ENCODE measurements at places on chromosomes 3 and 15. TPM values are rescaled to one million over a fixed set of nuclear protein-coding genes. Genes with fewer than 3 reads are reported as not detected.
A peak's percentile ranks its signal among the peaks of the same experiment; 100 is the strongest.

DNA sequence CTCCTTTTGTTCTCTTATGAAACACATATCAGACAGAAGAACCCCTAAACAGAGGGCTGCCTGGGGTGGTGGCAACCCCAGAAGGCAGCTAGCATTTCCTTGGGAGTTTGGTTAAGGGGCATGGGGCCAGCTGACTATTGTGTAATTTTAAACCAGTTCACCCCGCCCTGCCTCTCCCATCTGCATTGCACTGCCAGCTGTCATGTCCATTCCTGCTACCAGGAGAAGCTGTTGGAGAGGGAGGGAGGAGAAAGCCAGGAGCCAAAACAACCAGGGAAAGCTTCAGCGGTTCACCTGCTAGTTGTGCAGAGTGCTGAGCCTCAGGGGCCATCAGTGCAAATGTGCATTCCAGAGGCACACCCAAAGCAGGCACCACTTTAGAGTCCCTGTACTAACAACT is 47.6 kb upstream of the ATP1B3 start:
- H3K27me3 ChIP-seq = no peaks in the 10 kb centered on the region
- peak; percentile 65 for DNase-seq
- H3K36me3 ChIP-seq = no peaks in the 10 kb centered on the region
- no peaks in the 10 kb centered on the region for H3K4me1 ChIP-seq

DNA sequence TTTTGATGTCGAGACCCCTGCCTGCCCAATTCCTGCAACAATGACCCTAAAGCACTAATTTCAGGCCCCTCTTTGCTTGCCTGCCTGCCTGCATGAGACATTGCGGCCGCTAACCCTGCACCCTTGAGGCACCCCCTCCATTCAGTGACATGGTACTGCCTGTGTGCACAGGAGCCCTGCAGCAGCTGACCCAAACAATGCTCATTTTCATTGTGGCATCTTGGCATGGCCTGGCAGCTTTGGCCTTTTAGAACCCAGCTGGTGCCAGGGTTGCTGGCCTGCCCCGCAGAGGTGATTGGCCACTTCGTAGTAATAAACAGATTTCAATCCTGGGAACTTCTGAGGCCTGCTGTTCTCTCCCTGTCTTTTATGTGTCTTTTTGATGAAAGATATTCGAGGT is 33.8 kb downstream of the SLCO3A1 start:
- peaks cover 5% of the 10 kb centered on the region for H3K4me1 ChIP-seq
- peak overlapping the region; percentile 45 for H3K27ac ChIP-seq
- no peaks in the 10 kb centered on the region for H3K27me3 ChIP-seq

DNA sequence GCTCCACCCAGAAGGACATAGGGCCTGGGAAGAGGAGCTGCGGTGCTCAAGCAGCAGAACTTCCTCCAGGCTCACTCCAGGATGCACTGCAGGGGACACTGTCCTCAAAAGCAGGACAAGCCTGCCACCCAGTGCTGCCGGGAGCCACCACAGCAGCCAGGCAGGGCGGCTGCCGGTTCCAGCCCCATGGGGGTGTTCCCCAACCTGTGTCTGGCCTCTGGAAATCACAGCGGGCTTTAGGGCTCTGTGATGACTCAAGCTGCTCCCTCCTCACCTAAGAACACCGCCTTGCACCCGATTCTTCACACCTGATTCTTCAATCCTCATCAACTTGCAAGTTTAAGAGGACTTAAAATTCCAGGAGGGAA is 71.9 kb upstream of the SLC6A11 start:
- no peaks in the 10 kb centered on the region for H3K27me3 ChIP-seq
- no peak overlapping the region for H3K27ac ChIP-seq
- DNase-seq = no peak
- H3K4me1 ChIP-seq = no peaks in the 10 kb centered on the region

CLDN16 gene
- 0.29 TPM for total RNA-seq

- DNase-seq = no peak
- no peaks in the 10 kb centered on the region for H3K4me1 ChIP-seq
- no peak overlapping the region for H3K4me3 ChIP-seq
- H3K27ac ChIP-seq = no peak overlapping the region
- no peaks in the 10 kb centered on the region for H3K36me3 ChIP-seq
Observed at GRCh38 chr3:72496051-72496670, 352.1 kb downstream of the SHQ1 start.

PLSCR2 gene
- not detected for total RNA-seq

GRCh38 chr3:142945023-142945422 is 18.5 kb downstream of the PAQR9 start:
- H3K27ac ChIP-seq = no peak overlapping the region
- H3K4me1 ChIP-seq = no peaks in the 10 kb centered on the region
- peaks cover 17% of the 10 kb centered on the region for H3K27me3 ChIP-seq
- no peak for DNase-seq
- H3K4me3 ChIP-seq = no peak overlapping the region

RAB6B gene
- 3.9 TPM for total RNA-seq

- H3K27me3 ChIP-seq = no peaks in the 10 kb centered on the region
- H3K4me3 ChIP-seq = no peak overlapping the region
- no peak for DNase-seq
- no peaks in the 10 kb centered on the region for H3K36me3 ChIP-seq
Observed at GRCh38 chr3:25555695-25556437, 108.8 kb downstream of the TOP2B start.

- no peaks in the 10 kb centered on the region for H3K36me3 ChIP-seq
- DNase-seq = no peak
- H3K4me1 ChIP-seq = no peaks in the 10 kb centered on the region
- H3K27me3 ChIP-seq = no peaks in the 10 kb centered on the region
Observed at GRCh38 chr3:124115279-124115678, 123.4 kb upstream of the ROPN1 start.

CRYGS gene
- 3.8 TPM for total RNA-seq

- H3K27ac ChIP-seq = no peak overlapping the region
- no peaks in the 10 kb centered on the region for H3K27me3 ChIP-seq
- H3K36me3 ChIP-seq = no peaks in the 10 kb centered on the region
- no peaks in the 10 kb centered on the region for H3K4me1 ChIP-seq
- H3K4me3 ChIP-seq = no peak overlapping the region
Observed at GRCh38 chr3:100730524-100730923, 21.2 kb downstream of the TFG start.

GRCh38 chr3:16511681-16512434 is 1.6 kb downstream of the RFTN1 start:
- peak overlapping the region; percentile 64 for H3K4me3 ChIP-seq
- DNase-seq = peak; percentile 30
- no peaks in the 10 kb centered on the region for H3K4me1 ChIP-seq
- peak overlapping the region; percentile 55 for H3K27ac ChIP-seq

DNA sequence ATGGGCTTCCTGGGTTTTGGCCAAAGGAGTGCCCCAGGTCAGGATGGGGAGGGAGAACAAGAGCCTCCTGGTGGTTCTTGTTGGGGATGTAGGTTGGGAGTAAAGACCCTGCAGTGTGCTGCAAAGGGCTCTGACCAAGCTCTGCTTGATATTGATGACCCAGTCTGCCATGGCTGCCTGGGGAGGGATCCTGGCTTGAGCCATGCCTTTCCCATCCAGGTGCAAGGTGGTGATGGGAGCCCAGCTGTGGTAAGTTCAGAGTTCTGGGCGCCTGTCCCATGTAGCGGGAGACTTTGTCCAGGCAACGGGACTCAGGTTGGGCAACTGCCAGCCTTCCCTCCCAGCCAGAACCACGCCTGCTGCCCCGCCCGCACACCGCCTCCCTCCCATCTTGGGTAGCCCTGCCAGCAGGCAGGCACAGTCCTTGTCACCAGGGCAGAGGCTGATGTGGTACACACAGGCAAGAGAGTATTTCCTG is 2.6 kb downstream of the GNAI2 start:
- DNase-seq = peak; percentile 90
- H3K27me3 ChIP-seq = no peaks in the 10 kb centered on the region
- H3K4me3 ChIP-seq = peak overlapping the region; percentile 77
- peaks cover 30% of the 10 kb centered on the region for H3K4me1 ChIP-seq
- H3K36me3 ChIP-seq = no peaks in the 10 kb centered on the region
- peak overlapping the region; percentile 91 for H3K27ac ChIP-seq

DNA sequence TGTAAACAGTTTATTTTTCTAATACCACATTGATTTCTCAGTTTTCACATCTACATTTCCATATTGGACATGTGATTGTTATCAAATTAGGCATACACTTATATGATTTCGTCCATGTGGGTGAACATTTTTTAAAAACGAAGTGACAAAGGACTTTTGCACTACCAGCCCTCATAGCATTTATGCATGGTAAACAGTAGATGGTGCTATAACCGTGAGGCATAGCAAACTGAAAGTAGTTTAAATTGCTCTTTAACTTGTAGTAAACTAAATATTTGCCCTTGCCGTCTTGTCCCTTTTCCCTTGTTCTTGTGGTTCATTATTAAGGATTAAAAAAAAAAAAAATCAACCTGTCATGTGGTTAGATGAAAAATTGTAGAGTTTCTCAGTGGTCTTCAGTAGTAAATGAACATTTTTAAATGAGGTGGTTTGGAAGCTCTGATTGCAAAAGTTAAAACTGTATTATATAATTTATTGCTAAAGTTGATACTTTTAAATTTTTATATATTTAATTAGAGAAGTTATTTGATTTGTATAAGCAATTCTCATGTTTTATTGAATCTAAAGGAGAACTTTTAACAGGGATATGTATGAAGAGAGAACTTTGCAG is 24.0 kb downstream of the STX19 start:
- no peaks in the 10 kb centered on the region for H3K4me1 ChIP-seq
- no peak overlapping the region for H3K4me3 ChIP-seq
- H3K27me3 ChIP-seq = no peaks in the 10 kb centered on the region
- H3K27ac ChIP-seq = no peak overlapping the region
- DNase-seq = no peak
- no peaks in the 10 kb centered on the region for H3K36me3 ChIP-seq

GRCh38 chr15:74283368-74283767 is 47.2 kb downstream of the CCDC33 start:
- no peak for DNase-seq
- H3K36me3 ChIP-seq = no peaks in the 10 kb centered on the region
- H3K27ac ChIP-seq = no peak overlapping the region
- no peak overlapping the region for H3K4me3 ChIP-seq
- no peaks in the 10 kb centered on the region for H3K4me1 ChIP-seq
- no peaks in the 10 kb centered on the region for H3K27me3 ChIP-seq

STRA6 gene
- 1.0 TPM for total RNA-seq

DNA sequence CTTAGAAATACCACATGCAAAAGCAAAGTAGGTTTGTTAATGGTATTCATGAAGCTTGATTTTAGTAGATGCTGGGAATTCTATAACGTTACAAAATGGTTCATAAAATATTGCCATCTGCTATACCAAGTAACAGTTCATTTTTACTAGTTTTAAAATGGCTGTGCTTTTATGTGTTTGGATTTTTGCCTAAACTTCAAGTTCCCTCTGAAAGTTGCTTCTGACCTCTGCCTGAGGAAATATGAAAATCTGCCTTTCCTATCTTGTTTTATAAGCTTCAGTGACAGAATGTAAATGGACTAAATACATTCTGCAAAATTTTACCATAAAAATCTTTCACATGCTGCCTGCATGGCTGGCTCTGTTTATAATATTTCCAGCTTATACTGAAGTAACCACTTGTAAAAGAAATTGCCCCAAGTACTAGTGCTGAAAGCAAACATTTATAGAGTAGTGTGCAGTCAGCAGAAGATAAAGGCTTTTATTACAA is 560.7 kb upstream of the ROBO2 start:
- H3K36me3 ChIP-seq = no peaks in the 10 kb centered on the region
- no peak overlapping the region for H3K4me3 ChIP-seq
- DNase-seq = no peak
- no peak overlapping the region for H3K27ac ChIP-seq

MME gene
- total RNA-seq = 114 TPM

- no peaks in the 10 kb centered on the region for H3K4me1 ChIP-seq
- H3K27me3 ChIP-seq = no peaks in the 10 kb centered on the region
- no peak overlapping the region for H3K27ac ChIP-seq
- H3K36me3 ChIP-seq = no peaks in the 10 kb centered on the region
Observed at GRCh38 chr15:33639051-33639450, 328.3 kb downstream of the RYR3 start.

DNA sequence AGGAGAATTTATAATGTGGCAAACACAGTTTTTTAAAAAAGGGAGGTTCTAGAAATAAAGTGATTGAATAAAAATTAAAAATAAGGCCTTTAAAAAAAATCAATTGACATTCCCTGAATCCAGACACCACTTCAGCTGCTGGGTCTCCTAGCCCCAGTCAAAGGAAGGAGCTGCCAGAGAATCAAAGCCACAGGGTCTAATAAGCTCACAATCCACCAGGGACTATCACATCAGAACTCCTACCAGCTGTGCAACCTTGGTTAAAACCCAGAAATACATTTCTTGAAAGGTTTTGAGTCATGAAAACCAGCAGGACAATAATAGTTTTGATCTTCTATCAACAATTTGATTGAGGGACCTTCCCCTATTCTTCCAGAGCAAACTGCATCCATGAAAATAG is 134.5 kb downstream of the MECOM start:
- H3K4me1 ChIP-seq = no peaks in the 10 kb centered on the region
- DNase-seq = no peak
- H3K27ac ChIP-seq = no peak overlapping the region
- no peaks in the 10 kb centered on the region for H3K36me3 ChIP-seq
- no peak overlapping the region for H3K4me3 ChIP-seq

DNA sequence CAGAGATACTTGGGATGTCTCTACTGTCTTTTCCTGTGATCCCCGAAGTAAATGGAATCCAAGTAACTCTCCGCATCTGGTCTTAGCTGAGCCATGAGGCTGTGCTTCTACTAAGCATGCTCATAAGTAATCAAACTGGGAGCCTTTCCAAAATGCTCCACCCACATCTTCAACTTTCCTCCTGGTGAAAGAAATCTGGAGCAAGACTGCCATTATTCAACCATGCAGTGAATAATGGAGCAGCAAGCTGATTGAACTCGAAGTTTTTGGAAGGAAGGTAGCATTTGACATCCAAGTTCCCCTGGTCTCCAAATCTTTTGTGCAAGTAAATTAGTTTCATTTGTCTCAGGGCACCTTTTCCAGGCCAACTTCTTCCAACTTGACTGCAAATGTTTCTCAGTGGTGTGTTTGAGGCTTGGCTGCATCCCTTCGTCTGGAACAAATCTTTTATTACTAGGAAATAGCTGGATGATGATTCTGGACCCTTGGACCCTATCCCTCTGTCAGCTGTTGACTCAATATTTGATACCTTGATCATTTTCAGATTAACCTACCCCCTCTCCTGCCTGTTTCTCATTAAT is 19.4 kb downstream of the GXYLT2 start:
- H3K36me3 ChIP-seq = no peaks in the 10 kb centered on the region
- DNase-seq = peak; percentile 36
- H3K27ac ChIP-seq = peak overlapping the region; percentile 35
- H3K4me3 ChIP-seq = no peak overlapping the region

GRCh38 chr15:80060356-80061006 is 1.0 kb downstream of the ZFAND6 start:
- H3K27ac ChIP-seq = peak overlapping the region; percentile 98
- no peaks in the 10 kb centered on the region for H3K27me3 ChIP-seq
- H3K36me3 ChIP-seq = no peaks in the 10 kb centered on the region
- no peak for DNase-seq
- peak overlapping the region; percentile 68 for H3K4me3 ChIP-seq
- peaks cover 8% of the 10 kb centered on the region for H3K4me1 ChIP-seq

- H3K4me1 ChIP-seq = no peaks in the 10 kb centered on the region
- no peak overlapping the region for H3K4me3 ChIP-seq
Observed at GRCh38 chr3:111627092-111627491, 31.9 kb upstream of the ZBED2 start.
